Central memory CD8-positive, alpha-beta T cell (primary cell): ENCODE measurements at places on chromosomes 11 and 22.

GRCh38 chr11:36565031-36565610, 2.7 kb upstream of the RAG1 start:
- DNase-seq: no peak

DNA sequence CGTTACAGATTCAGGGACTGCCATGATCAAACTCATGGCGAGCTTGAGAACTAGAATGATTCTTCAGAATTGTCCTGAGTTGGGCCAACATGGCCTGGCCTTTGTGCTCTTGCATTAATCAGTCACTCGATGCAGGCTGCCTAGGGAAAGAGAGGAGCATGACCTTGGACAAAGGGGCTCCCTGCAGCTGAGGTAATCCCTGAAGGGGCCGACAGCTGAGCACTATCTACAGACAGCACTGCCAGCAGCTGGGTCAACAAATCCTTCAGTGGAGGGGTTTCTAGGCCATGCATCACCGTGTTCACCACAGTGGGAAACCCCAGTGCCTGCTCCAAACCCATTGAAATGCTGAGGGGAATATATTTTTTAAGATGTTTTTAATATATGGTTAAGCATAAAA, 159.5 kb upstream of the POU2AF2 start:
- DNase-seq: no peak

DNA sequence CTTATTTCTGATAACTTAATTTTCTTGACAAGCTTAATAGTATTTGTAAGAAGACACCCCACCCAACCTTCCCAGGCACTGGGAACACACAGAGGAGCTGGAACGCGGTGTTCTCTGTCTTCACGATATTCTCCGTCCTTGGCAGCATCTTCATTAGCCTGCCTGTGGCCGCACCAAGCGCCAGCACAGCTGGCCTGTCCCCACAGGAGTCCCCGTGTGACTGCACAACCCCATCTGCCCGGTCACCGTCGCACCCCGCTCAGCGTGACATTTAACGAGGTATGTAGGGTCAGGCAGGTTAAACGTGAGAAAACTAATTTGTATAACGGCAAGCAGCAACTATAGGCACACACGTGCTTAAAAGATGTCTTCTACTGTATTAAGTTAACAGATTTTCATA, 293.3 kb downstream of the BRD1 start:
- no peak for DNase-seq

DNA sequence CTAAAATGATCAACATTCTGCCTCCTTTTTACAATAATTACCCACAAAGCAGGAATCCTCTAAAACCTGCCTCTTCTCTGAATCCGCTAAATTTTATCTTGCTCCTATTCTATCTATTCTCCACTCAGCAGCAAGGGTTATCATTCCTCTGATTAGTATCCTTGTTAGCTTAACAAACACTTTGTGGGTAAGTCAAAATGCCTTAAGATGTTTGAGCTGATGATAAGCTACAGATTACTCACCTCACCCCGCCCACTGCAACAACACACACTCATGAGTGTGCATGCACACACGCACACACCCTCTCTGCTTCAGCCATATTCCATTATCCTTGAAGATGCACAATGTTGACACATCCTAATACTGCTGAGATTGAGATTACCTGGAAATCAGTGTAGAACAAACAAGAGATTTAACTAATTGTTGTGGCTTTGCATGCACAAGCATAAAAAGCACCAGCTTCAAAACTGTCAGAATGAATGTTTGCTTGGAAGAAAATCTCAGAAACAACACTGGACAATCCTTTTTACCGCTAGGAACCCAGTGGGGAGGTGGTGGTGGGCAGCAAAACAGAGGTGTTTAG, 130.9 kb downstream of the BBOX1 start:
- no peak for DNase-seq

- no peak for DNase-seq
Measured at GRCh38 chr22:36443198-36443770, 38.2 kb downstream of the TXN2 start.

DNA sequence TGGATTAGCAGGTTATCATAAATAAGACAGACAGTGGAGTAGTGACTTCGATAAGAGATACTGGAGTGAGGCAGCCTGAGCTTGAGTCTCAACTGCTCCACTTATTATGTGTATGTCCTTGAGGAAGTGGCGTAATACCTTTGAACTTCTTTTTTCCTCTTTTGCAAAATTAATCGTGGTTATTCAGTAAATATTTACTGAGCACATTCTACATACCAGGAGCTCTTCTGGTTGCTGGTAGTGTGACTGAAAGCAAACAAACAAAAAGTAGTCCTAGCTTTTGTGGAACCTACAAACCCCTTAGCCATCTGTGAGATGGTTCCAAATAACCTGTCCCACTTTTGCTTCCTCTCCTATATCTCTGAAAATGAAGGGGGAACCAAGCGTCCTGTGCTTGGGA, 125.6 kb upstream of the ASPHD2 start:
- DNase-seq: no peak

DNA sequence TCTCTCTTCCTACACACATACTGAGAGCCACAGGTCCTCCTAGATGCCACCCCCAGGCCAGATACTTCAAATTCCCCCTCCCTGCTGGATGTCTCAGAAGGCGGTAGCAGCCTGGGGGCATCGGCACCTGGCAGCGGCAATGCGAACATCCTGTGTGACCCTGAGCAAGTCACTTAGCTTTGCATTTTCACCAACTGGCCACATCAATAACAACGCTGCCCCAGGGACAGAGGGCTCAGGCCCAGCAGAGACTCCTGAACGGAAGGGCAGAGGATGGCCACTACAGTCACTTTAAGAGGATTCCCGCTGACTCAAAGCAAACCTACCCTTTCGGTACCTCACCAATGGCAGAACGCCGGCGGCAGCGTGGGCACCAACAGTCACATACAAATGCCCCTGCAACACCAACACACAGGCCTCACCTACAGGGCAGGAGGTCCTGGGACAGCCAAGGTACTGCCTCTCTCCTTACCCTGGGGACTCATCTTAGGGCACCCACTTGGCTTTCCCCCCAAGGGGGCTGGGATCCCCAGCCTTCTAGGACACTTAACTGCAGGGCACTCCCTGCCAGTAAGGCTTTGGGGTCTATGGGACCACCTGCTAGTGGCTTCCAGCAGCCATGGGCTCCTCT, 1.6 kb downstream of the LMO1 start:
- DNase-seq: no peak

DNA sequence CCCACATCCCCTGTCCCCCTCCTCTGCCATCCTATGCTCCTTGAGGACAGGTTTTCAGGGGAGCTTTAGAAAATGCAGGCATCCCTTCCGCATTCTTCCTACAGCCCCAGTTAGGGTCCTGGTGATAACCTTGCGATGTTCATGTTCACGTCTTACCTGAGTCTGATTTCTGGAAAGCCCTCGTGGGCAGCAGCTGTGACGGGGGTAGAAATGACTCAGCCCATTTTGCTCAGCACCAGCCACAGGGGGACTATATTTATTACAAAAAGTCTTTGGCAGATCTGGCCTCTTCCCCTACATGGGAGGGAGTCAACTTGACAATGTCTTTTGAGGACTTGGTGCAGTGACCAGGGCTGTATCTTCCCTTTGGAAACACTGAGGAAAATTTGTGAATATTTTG, 12.3 kb downstream of the PKNOX2 start:
- DNase-seq: no peak

DNA sequence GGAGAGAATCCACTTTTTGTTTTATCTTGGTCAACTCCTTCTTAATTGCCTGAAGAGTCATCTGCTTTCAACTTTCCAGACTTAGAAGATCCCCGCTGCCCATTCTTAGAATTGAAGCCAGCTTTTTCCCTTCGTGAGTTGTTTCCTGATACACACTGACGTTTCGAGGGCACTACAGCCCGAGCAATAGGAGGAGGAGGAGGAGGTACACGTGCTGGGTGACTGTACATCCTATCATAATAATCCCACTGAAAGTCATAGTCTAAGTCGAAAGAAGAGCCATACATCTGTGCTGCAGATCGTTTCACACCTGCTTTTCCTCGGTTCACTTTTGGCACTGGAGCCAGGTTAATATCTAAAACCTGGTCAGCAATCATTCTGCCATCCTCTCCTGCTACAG, 606.1 kb downstream of the DLG2 start:
- no peak for DNase-seq

DNA sequence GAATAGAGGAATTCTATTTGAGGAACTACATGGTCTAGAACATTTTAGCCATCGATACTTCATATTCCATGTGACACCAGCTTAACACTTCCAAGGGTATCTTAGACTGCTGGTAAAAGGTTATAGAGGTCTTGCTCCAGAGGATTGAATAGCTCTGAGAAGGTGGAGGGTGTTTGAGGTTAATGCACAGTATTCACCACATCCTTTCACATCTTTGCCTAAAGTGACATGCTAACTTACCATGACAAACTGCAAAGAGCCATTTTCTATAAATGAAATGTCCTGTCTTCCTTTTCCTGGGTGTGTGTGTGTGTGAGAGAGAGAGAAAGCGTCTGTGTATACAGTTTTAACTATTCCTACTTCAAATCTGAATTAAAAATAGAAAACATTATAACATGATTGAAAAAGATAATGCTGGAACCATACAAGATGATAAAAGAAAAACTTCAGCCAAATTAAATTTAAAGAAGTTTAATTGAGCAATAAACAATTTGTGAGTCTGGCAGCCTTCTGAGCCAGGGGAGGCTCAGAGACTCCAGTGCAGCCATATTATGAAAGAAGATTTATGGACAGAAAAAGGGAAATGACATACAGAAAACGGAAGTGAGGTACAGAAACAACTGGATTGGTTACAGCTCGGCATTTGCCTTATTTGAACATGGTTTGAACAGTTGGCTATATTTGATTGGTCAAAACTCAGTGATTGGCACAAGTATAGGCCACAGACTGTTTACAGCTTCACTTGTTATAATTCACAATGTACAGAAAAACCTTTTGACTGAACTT, 320.9 kb upstream of the CCDC179 start:
- DNase-seq: no peak

GRCh38 chr11:111978028-111978771, 41.1 kb downstream of the DIXDC1 start:
- no peak for DNase-seq
